Fibroblast of skin of left biceps (primary cell): ENCODE measurements at places on chromosomes 6 and 20.
A peak's percentile ranks its signal among the peaks of the same experiment; 100 is the strongest.

DNA sequence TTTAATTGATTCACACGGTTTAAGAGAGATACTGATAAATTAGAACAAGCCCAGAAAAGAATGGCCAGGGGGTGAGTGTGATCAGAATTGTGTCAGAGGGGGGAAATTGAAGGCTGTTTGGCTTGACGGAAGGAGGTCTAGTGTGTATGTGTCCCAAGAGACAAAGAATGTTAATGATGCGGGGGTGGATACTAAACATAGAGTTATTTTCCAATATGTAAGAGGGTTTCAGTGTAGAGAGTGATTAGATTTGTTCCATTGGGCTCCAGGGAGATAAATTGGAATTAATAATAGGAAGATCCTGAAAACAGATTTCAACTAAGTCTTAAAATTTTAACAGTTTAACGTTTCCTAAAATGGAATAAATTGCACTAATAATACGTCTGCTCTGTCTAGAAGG, 38.1 kb upstream of the UTRN start:
- no peak for DNase-seq

DNA sequence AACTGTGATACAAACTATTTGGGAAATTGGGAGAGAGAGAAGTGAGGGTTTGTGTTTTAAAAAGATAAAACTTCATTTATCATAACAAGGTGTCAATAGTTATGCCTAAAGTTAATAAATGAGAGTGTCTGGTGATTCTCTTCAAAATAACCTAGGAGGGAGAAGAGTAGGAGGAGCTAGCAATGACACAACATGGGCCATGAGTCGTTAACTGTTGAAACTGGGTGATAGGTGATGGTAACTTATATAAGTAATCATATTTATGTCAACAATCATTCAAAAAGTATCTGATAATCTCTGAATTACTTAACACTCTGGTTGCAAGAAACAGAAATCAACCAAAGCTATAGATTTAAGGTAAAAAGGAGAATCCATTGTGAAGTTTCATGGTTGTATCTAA, 46.8 kb upstream of the INSM1 start:
- DNase-seq: no peak

GRCh38 chr6:125577124-125577662, 172.2 kb upstream of the HEY2 start:
- DNase-seq: no peak

DNA sequence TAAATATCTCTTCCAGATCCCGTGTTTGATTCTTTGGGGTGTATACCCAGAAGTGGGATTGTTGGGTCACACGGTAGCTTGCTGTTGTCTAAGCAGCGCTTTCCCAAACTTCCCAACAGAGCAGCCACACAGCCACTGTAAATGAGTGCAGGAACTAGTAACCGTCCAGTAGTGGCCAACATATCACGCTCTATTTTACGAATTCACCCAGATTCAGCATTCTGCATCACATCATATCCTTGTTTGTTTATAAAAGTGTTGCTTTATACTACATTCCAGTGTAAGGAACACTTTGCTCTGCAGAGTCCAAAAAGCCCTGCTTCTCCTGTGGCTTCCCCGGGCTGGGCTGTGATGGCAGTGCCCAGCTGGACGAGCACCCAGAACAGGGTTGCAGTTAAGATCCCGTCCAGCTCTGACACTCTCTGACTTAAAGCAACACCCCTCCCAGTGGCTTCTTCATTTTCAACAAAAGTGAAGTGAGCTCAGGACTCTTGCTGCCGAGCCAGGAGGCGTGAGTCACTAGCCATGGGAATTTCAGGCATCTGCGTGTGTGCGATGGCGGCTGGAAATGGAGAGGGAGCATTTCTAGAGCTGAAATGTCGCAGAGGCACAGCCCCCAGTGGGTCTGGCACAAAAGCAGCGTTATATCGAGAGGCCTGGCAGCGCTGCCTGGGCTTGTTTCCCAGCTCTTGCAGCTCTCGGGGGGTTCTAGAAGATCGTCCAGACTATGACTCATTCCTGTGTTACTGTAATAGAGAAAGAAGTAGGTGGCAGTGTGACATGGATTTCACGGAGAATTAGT, 216.3 kb upstream of the ECI2 start:
- peak; percentile 85 for DNase-seq

- DNase-seq: no peak
Measured at GRCh38 chr6:153725456-153725855, 313.6 kb upstream of the OPRM1 start.

DNA sequence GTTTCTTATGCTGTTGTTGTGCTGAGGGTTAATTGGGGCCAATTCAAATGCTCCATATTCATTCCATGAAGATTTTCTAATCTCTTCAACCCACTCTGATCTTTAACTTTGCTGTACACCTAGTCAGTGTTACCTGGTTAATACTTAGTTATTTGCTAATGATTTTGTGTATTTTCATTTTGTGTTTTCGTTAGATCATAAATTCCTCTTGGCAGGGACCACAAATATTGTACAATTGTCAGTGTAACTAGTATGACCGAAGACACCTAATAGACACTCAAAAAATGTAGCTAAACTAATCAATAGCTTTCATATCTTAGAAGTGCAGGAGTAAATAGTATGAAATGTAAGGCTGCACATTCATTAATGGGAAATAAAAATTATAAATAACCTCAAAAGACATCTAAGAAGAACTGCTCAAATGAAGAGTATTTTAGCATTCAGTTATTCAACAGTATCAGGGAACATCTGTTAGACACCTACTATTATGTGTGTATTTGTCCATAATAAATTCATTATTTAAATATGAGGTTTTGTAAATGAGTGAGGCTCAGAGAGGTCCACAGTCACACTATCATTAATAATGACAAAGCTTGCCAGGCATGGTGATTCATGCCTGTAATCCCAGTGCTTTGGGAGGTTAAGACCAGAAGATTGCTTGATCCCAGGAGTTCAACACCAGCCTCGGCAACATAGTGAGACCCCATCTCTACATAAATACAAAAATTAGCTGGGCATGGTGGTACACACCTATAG, 13.4 kb upstream of the HSF2 start:
- no peak for DNase-seq

GRCh38 chr6:151690303-151690702, 117.2 kb upstream of the ESR1 start:
- DNase-seq: no peak

DNA sequence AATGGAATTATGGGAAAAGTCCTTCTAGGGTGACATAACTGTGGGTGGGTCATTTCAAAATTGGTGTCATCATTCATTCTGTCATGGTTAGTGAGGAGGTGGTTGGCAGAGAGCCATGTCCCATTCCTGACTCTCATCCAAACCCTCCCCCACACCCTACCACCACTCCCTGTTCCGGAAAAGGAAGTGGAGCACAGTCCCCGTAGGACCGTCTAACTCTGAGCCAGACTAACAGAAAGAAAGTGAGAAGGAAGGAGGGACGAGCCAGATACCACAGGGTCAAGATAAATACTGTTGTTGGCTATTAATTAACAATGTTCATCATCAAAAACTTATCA, 4.8 kb downstream of the TRIM10 start:
- peak; percentile 8 for DNase-seq

- DNase-seq: no peak
Measured at GRCh38 chr6:50077385-50077784, 27.7 kb upstream of the DEFB112 start.

DNA sequence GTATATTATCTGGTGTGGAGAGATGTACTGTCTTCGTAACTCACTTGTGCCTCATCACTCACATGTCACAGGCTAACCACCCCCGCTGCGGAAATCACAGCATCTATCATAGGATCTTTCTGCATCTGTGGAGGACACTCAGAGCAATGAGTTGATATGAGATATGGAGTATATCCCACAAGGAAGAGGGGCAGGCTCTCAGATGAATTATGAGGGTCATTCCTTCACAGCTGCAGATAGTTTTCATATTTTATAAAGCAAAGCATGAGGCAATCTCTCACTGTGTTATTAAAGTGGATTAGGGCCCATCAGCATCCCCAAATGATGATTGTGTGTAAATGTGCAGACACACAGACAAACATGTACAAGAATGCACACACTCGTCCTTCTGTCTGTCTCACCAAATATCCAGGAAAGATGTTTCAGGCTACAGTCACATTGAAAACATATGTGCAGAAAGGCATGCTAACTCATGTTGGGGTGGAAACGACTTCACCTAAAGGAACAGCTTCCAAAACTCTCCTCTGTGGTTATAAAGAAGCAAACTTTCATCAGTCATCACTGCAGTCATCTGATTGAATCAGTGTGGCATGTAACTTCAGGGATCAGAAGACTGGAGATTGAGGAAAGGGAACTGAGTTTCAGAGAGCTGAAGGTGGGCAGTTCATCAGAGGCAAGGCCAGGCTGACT, 164.7 kb downstream of the FOXC1 start:
- DNase-seq: peak; percentile 94

- peak; percentile 54 for DNase-seq
Measured at GRCh38 chr6:26536571-26537159, 1.5 kb upstream of the HMGN4 start.

- DNase-seq: peak; percentile 38
Measured at GRCh38 chr6:44735630-44735963, 348.1 kb downstream of the CDC5L start.

DNA sequence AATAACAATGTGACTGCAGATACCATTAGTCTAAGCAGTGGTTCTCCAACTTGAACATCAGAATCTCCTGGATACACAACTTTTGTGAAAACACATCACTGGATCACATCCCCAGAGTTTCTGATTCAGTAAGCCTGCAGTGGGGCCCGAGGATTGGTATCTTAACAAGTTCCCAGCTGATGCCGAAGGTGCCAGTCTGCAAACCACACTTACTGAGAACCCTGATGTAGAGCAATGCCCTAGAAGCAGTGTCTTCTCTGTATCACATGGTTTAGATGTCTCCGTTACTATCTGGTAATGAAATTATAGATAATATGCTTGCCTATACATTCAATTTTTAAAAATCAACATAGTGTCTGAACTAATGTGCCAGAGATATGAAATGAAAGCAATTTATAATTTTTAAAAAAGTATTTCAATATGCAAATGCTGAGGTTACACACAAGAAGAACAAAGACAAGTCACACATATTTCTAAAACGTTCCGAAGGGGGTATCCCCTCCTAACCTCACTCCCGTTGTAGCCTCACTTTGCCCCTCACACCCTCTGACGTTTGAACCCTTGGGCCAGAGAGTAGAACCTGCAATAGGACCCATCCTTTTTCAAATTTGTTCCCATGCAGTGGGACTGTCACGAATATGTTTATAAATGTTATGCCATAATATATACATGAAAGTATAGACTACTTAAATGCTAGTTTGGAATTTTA, 115.4 kb upstream of the SAMD5 start:
- no peak for DNase-seq

GRCh38 chr6:27156874-27157458, 90.5 kb upstream of the PRSS16 start:
- no peak for DNase-seq

- DNase-seq: peak; percentile 16
Measured at GRCh38 chr6:111361648-111362047, 121.4 kb downstream of the REV3L start.

DNA sequence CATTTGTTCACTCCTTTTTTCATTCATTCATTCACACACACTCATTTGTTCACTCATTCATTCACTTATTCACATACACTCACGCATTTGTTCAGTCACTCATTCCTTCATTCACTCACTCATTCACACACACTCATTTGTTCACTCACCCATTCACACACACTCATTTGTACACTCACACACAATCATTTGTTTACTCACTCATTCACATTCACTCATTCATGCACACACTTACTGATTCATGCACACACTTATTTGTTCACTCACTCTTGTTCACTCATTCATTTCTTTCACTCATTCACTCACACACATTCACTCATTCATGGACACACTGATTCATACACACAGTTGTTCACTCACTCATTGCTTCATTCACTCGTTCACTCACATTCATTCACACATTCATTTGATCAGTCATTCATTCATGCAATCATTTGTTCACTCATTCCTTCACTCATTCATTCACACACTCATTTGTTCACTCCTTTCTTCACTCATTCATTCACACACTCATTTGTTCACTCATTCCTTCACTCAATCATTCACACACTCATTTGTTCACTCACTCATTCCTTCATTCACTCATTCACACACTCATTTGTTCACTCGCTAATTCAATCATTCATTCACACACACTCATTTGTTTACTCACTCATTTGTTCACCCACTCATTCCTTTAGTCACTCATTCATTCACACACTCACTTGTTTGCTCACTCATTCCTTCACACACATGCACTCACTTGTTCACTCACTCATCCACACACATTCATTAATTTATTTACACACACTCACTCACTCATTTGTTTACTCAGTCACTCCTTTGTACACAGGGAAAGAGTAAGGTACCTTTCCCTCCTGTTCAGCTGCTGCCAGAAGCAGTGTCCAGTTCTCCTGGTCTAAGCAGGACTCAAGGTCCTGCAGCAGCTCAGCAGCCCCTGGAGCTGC, 50.7 kb upstream of the BHLHE23 start:
- no peak for DNase-seq

- no peak for DNase-seq
Measured at GRCh38 chr20:6439737-6440442, 317.1 kb upstream of the FERMT1 start.

DNA sequence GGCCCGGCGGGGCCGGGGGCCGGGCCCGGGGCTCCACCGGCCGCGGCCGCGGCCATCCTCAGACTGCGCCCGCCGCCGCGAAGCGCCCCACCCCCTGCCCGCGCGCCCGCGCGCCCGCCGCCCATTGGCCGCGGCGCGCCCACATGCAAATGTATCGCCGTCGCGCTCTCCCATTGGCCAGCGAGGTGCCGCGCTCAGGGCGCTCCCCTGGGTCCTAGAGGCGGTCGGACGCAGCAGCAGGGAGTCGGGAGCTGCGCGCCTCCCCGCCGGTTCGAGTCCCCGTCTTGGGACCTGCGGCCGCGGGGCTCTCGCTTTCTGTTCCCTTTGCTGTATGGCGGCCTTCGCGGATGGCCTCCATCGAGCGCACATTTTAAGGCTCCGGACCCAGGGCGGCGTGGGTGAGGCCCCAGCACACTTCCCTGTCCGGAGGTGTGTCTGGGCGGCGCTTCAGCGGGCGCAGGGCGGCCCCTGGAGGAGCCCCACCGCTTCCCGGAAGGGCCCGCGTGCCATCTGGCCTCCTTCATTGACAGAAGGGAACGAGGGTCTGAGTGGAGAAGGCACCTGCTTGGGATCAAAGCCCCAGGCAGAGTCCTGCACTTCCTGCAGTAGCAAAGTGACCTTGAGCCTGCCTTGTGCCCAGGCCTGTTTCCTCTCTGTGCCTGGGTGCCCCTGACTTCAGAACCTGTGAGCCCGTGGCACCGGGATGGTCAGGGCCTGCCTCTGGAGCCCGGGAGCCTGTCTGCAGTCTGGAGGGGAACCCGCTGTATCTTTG, at the start of gene CABLES2:
Gene CABLES2 (minus strand): TSS at position 65 of the 772 bp plus-strand sequence. CDS start 9 bp downstream, at position 56.
- DNase-seq: peak; percentile 79

- no peak for DNase-seq
Measured at GRCh38 chr6:47335466-47335865, 25.8 kb upstream of the TNFRSF21 start.
